ENCODE measurements at places on chromosomes 16 and 17.

DNA sequence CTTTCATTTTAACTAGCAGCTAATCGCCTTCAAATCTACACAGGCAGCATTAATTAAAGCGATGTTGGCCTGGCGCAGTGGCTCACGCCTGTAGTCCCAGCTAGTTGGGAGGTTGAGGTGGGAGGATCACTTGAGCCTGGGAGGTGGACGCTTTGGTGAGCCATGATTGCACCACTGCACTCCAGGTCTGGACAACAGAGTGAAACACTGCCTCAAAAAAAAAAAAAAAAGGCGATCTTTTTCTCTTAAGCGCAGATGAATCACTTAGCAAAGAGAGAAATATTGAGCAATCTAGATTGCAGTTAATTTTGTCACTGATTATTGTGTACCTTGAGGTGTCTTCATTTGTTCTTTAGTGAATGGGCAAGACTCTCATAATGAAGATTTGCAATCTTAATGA lies 12.4 kb downstream of the SNTB2 start:
- peak; percentile 61 for DNase-seq

DNA sequence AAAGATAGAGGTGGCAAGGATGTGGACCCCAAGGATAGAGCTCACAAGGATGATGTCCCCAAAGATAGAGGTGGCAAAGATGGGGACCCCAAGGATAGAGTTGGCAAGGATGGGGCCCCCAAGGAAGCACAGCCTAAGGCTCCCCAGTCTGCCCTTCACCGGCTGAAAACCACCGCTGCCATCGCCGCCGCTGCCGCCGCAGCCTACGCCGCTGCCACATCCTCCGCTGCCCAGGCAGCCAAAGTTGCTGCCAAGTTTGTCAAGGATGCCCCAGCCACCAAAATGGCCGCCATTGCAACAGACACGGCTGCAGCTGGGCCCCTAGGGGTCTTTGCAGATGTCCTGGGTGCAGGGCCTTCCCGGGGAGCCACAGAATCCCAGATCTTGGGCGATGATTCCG lies 19.9 kb downstream of the C16orf96 start:
- DNase-seq: no peak

GRCh38 chr16:4561596-4561995 lies 5.5 kb downstream of the C16orf96 start:
- no peak for DNase-seq

- DNase-seq: peak; percentile 22
Observed at GRCh38 chr17:39591958-39592954, 15.5 kb downstream of the NEUROD2 start.

DNA sequence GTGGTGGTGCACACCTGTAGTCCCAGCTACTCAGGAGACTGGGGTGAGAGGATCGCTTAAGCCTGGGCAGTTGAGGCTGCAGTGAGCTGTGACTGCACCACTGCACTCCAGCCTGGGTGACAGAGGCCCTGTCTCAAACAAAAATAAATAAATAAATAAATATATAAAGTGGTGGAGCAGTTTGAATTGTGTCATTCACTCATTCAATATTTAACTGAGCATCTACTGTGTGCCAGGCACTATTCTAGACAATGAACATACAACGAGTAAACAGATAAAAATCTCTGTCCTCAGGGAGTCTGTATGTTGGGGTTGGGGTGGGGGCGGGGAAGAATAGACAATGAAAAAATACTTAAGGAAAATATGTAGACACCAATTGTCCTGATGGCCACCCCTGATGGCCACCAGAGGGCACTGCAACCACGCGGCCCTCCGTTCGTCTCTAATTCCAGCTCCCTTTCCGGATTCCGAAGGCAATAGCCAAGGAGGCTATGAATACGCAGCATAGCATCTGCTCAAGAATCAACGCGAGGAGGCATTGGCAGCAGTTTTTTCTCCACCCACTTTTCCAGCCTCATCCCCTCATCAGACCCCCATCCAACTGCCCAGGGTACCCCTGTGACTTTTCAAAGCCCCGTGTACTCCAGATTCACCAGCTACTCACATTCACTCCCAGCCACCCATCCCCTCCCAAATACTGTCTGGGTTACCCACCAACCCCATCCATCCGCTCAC lies 21.4 kb downstream of the QPRT start:
- DNase-seq: peak; percentile 86

GRCh38 chr16:7976125-7976524 lies 614.2 kb downstream of the TMEM114 start:
- no peak for DNase-seq

GRCh38 chr17:42880776-42881310 lies 19.8 kb upstream of the G6PC1 start:
- DNase-seq: no peak

DNA sequence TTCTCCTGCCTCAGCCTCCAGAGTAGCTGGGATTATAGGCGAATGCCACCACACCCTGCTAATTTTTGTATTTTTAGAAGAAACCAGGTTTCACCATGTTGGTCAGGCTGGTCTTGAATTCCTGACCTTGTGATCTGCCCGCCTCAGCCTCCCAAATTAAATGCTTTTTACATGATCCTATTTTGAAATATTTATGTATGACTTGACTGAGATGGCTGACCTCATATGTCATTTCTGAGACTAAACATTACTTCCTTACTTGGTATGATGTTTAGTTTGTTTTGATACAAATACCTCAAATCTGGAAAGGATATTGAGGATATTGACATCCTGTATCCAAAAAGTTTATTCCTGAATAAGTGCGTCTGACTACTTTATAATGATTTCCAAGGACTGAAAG lies 11.9 kb downstream of the CALCOCO2 start:
- DNase-seq: no peak

GRCh38 chr16:17194190-17194780 lies 276.5 kb downstream of the XYLT1 start:
- DNase-seq: peak; percentile 33

DNA sequence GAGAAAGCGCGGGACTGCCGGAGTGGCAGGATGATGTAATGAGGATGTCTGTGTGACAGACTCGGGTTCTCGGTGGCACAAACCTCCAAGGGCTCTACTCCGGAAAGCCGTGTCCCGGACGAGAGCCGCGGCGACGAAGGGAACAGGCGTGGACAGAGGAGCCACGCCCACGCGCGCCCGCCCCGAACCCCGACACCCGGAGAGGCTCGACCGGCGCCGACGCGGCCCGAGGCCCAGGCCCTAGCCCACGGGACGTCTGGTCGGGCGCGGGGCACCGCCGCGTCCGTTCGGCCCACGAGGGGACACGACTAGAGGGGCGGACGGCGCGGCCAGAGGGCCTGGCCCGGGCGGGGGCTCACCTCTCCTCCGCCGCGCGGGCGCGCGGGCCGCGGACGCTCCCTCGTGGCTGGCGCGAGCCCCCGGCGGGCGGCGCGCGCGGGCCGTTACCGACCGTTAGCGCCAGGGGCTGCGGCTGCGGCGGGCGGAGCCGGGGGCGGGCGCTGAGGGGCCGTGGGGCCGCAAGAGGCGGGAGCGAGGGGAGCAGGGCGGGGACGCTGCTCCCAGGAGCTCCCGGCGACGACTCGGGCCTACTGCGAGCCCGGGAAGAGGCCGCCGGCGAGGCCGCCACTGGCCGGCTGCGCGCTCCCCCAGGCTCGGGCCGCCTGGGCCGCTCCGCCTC lies 2.1 kb upstream of the IRX5 start:
- DNase-seq: peak; percentile 66

GRCh38 chr16:24683847-24684493 lies 45.5 kb upstream of the TNRC6A start:
- no peak for DNase-seq

DNA sequence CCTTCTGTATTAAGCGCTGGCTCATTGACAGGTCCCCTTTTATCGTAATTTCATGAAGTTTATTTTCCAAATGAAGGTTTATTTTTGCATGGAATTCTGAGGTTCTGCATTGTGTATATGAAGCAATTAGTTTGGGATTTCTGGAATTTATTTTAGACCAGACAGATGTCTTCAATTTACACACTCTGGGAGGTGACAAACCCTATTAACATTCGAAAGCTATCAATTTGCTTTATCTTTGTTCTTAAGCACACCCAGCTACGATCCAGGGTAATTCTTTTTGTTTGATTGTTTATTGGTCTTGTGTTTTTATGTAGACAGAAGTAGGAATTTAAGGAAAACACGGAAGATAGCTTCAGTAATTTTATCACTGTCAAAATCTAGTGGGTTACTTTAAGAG lies 264.6 kb downstream of the HS3ST3A1 start:
- peak; percentile 61 for DNase-seq

GRCh38 chr17:75319904-75320691 lies 30.9 kb upstream of the SLC25A19 start:
- DNase-seq: peak; percentile 84

GRCh38 chr17:60102632-60103096 lies 23.9 kb upstream of the HEATR6 start:
- DNase-seq: peak; percentile 55

- peak; percentile 33 for DNase-seq
Observed at GRCh38 chr17:57092171-57092570, 7.1 kb downstream of the AKAP1 start.

DNA sequence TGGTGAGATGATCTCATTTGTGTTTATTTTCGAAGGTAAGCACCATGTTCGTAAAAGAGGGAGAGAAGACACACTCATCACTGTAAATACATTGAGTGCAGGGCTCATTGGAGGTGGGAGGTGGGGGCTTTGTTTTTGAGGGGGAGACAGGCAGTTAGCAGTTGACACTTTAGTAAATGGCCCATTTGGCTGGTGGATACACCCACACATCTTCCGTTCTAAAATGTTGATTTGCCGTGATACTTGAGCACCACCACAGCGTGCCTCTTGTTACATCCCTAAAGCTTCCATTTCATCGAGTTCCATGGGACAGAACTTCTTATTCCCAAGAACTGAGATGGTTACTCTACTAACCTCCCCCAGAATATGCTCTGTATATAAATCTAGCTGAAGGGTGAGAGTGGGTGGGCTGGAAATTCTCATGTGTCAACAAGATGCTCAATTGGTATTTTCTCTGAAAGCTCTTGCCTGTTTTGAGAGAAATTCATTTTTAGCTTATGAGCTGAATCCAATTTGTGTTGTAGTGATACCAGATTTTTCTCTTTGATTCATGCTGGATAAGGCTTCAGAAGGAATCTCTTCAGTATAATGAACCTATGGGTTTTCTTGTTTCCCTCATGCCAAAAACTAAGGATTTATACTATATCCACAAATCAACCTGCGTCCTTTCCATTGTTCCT lies 314.3 kb downstream of the RBFOX1 start:
- no peak for DNase-seq

- no peak for DNase-seq
Observed at GRCh38 chr17:68599552-68600066, 1.6 kb downstream of the FAM20A start.

- DNase-seq: no peak
Observed at GRCh38 chr17:55699181-55699860, 23.3 kb downstream of the TMEM100 start.

GRCh38 chr16:48846277-48846676 lies 236.3 kb upstream of the N4BP1 start:
- DNase-seq: no peak

DNA sequence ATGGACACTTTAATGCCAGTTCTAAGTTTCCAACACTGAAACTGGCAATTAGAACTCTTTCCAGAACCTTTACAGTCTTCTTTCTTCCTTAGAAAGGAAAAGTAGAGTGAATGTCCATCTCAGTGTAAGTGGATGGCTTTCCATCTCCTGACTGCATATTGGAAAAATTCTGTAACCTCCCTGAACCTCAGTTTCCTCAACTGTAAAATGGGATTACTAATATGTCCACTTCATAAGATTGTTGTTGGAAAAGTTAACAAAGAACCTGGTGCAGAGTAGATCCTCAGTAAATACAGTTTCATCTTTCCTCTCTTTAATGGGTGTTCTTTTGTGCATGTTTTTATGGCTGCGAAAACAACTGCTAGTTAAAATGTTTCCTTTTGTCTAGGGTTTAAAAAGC lies 2.6 kb downstream of the TMEM98 start:
- DNase-seq: no peak

DNA sequence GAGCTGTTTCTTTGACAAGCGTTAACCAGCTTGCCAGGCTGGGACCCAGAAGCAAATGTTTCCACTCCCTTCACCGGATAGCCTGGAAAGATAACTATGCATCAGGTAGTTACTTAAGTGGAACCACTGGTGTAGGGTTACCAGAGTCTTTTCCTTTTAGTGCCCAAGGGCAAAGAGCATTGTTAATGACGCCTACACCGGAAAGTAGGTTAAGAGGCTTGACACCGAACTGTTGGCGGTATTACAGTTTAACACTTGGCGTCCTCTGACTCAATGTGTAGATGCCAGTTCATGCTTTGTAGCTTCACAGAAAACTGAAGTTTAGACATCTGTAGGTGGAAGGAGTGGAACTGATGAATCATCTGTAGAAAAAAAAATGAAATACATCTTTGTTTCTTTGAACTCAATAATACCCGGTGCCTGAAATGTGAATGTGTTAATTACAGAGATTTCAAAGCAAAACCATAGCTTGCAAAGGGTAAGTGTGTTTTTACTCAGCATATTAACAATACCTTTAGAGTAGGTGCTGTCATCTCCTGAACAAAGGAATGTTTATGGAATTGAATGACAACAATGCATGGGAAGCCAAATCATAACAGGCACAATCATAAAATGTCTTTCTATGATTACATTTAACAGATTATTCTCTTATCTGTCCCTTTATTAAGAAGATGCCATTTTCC lies 426.7 kb upstream of the SALL1 start:
- DNase-seq: no peak

GRCh38 chr17:49566668-49567071 lies 9.0 kb upstream of the NXPH3 start:
- no peak for DNase-seq

DNA sequence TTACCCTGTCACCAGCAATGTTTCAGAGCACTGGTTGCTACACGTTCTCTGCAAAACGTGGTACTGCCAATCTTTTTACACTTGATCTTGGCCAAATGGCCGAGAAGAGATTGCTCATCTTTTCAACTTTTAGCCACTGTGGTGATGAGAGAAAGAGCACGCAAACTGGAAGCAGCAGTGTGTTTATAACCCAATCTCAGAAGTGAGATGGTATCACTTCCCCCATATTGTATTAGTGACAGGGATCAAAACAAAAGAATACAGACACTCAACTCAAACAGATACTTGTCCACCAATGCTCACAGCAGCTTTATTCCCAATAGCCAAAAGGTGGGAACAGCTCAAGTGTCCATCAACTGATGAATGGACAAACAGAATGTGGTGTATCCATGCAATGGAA lies 72.1 kb upstream of the FA2H start:
- DNase-seq: no peak

DNA sequence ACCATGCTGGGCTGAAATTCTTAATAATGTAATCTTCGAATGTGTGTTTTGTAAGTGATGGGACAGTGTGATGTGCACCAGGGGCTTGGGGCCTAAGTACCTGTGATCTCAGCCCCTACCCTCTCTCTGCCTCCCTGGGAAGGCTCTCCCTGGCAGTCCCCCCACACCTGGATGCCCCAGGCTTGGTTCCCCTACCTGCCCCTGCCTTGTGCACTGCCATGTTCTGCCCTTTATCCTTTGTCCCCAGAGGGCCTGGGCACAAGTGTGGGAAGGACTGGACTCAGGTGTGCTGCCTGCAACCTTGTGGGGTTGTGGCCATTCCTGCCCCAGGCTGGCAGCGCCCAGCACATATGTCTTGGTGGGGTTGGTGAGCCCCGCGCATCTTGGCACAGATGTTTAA lies 55.4 kb upstream of the CREBBP start:
- DNase-seq: no peak
